Stimulated activated CD8-positive, alpha-beta memory T cell treated with anti-CD3 and anti-CD28 coated beads, Interleukin-7, amount 100 ng/mL, for 48 hours (primary cell): ENCODE measurements at places on chromosomes 6 and 20.

- DNase-seq, result no peak
Observed at GRCh38 chr6:130204322-130204721, 18.4 kb downstream of the SAMD3 start.

DNA sequence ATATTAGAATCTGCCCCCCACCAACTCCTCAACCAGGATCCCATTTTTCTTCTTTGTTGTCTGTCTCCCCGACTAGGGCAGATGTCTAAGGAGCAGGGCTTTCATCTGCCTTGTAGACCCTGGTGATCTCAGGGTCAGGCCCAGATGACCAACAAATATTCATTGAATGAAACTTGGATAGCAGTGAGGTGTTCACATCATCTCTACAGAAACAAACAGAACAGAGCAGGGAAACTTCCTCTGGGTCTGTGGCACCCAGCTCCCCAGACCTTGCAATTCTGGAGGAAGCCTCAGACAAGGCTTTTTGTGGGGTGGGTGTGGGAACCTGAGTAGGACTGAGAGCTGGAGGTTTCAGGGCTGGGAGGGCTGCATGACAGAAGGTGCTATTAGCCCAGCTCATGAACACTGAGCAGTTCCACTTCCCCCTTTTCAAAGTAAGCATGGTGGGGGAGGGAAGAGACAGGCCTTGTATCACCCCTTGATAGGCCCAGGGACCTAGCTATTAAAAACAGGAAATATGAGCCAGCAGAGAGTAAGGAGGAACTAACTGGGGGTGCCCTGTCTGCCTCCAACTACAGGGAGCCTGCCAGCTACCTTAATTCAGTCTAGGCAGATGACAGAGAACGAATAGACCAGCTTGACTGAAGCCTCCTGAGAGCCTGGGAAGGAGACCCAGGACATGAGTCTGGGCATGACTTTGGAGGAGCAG, 37.3 kb upstream of the TOP1 start:
- DNase-seq, result no peak

DNA sequence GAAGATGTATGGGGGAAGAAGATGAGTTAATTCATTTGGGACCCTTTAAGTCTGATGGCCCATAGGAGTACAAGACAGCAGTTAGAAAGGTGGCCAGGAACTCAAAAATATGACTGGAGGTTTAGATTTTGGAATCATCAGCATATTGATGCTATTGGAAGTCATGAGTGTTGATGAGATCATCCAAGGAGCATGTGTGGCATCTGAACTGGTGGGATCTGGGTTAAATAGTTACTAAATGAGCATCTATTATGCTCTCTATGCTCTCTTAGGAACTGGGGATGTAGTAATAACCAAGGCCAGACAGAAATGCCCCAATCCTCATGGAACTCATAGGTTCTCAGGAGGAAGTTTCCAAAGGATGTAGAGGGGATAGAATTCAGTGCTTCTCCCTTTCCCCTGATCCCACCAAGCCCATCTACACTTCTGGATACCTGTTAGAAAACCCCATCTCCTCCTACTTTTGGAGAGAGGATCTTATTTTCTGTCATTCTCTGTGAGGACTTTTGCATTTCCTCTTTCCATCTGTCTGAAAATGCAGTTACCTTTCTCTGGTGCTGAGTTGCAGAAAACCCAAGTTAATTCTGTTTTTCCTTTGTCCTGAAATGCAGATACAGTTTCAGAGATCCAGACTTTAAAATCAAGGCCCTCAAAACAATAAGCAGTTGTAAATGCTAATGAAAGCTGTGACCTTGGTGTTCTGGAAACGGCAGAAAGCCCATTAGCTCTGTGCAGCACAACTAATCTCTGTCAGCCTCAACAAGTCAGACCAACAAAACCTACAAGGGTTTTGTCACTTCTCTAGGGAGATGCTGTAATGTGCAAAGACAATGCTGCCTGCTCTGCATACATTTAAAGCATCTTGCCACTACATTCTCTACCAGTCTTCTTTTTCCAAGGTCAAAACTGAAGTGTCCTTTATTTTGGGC, 65.8 kb downstream of the TBC1D7 start:
- DNase-seq, result no peak

DNA sequence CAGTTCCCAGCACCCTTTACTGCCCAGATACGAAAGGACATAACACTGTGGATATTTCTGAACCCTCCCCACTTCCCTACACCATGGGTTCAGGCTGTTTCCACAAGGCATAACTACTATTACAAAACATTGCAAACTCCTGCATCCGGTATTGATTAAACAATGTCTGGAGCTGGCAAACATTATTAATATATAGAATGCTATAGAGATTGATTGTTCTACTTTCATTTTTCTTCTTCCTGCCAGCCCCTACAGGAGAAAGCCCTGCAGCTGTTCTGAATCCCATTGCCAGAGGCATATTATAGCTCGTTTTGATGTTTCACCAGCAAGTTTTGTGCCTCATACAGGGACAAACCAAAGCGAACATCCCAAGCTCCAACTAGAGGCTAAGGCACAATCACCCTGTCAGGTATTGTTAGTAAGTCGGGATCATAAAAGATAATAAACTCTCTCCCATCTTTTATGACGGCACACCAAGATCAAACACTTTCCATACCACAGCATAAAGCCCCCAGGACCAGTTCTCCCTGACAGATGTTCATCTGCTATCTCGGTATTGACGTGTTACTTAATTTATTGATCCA, 331.1 kb upstream of the NT5E start:
- no peak for DNase-seq

GRCh38 chr6:132231121-132231884, 170.0 kb downstream of the MOXD1 start:
- DNase-seq, result no peak

GRCh38 chr6:41200901-41201763, at the start of gene TREML2:
TREML2 (minus strand) TSS chr6:41201149; CDS start chr6:41201008, 141 bp downstream.
- DNase-seq, result no peak
